ENCODE measurements at places on chromosomes 6 and 20.
A peak's percentile ranks its signal among the peaks of the same experiment; 100 is the strongest.

DNA sequence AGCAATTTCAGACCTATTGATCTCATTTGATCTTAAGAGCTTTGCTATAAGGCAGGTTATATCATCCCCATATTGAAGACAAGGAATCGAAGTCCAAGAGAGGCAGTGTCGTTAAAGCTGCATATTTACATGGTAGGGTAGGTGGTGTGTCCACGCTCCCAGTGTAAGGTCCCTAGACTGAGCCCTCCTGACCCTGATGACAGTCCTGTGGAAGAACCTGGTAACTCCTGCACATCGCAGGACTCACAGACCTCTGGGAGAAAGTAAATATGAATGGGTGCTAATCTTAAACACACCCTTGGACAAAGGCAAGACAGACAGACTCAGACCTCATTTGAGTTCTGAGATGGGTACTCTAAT lies 602 bp upstream of the HLA-DPB1 start:
- peak; percentile 10 for DNase-seq

DNA sequence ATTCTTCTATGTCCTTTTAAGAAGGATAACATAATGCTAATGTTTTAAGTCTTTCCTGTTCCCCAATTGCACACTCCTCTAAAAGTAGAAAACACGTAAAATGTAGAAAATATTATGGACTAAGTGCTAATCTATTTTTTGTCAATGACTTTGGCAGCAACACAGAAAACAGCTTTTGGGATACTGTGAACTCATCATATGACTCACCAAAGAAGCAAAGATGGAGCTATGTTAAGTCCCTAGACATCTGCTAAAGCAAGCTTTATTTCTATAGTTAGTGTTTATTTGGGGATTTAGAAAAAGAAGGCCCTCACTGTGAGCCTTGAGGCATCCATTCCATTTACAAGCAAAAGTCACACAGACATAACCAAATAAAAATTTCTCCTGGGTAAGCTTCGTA lies 23.0 kb downstream of the OPN5 start:
- DNase-seq = no peak

GRCh38 chr20:6074145-6074561 lies 20.3 kb upstream of the LRRN4 start:
- peak; percentile 81 for DNase-seq

GRCh38 chr6:1242446-1242845 lies 69.5 kb upstream of the FOXQ1 start:
- no peak for DNase-seq

- no peak for DNase-seq
Measured at GRCh38 chr6:35605600-35605999, 83.1 kb downstream of the FKBP5 start.

GRCh38 chr20:61169874-61170273 lies 82.2 kb upstream of the CDH4 start:
- no peak for DNase-seq

- DNase-seq = peak; percentile 61
Measured at GRCh38 chr6:157520596-157521361, 139.8 kb downstream of the ZDHHC14 start.
